ENCODE measurements at places on chromosomes 11 and 22. TPM values are rescaled to one million over a fixed set of nuclear protein-coding genes. Genes with fewer than 3 reads are reported as not detected.

The SLC22A12 gene
- not detected for total RNA-seq

The VPREB1 gene
- not detected for total RNA-seq

The APOL3 gene
- total RNA-seq, result 0.07 TPM

The DYNC2H1 gene
- total RNA-seq, result 8.3 TPM

The BIRC3 gene
- 32.7 TPM for total RNA-seq

The TRPC6 gene
- total RNA-seq, result 0.89 TPM

The OR8G5 gene
- not detected for total RNA-seq

The CRYBB3 gene
- not detected for total RNA-seq

The RFPL2 gene
- total RNA-seq, result 0.19 TPM

The ZNF214 gene
- total RNA-seq, result 1.9 TPM

The KRTAP5-10 gene
- total RNA-seq, result not detected

The MRGPRD gene
- not detected for total RNA-seq

The MRE11 gene
- total RNA-seq, result 19.1 TPM

The C22orf42 gene
- total RNA-seq, result not detected

The RIMBP3B gene
- 0.31 TPM for total RNA-seq

The GUCY1A2 gene
- total RNA-seq, result 0.10 TPM

The ANO3 gene
- 0.01 TPM for total RNA-seq

The ALX4 gene
- 7.9 TPM for total RNA-seq
